ENCODE measurements at places on chromosomes 5 and 9.

DNA sequence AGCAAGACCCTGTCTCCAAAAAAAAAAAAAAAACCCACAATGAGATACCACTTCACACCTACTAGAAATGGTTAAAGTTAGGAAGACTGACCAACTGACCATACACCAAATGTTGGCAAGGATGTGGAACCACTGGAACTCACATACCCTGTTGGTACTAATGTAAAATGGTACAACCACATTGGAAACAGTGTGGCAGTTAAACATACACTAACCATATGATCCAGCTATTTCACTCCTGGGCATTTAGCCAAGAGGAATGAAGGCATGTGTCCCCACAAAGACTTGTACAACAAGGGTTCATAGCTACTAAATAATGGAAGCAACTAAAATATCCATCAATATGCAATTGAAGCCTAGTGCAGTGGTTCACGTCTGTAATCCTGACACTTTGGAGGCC is 21.3 kb downstream of the NAIF1 start:
- no peak for DNase-seq

DNA sequence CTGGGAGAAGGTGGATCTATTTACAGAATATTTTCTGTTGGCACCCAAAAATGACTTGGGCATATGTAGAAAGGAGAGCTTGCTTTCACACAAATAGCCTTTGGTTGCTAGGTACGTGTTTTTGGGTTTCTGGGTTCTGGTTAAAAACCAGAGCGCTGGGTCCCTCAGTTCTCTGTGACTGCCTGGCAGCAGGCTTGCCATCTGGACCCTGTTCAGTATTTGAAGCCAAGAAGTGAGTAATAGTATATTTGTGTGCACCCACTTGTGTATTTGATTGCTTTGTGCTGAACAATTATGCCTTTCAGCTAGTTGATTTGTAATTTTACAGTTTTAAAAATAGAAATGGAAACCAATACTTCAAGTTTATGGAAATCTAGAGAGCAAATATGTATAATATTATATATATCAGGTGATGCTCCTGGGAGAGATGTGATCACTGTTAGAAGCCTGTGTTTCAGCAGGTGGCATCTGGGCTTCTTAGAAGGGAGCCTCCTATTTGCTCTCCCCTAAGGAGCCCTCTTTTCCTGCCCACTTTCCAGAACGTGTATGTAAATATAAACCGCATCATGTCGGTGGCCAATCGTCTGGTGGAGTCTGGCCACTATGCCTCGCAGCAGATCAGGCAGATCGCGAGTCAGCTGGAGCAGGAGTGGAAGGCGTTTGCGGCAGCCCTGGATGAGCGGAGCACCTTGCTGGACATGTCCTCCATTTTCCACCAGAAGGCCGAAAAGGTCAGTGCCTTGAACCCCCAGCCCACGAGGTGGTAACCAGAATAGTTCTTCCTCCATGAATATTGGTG is 153.6 kb downstream of the TRIO start:
- no peak for DNase-seq

DNA sequence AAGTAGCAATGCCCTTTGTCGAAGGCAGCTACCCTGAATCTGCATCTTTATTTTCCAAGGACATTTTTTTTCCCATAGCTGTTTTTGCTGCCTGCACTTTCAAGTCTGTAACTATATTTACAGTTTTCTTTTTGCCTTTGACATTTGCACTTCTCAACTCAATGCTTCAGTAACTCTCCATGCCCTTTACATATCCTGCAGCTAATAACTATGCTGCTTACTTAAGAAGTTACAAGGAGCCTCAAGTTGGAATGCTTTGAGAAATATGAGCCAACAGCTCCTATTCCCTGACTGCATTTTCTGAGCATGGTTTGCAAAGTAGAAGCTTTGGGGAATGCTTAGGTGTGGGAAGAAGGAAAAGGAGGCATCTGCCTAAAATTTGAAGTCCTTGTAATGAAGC is 194.8 kb upstream of the TRPC7 start:
- DNase-seq: no peak

- no peak for DNase-seq
Measured at GRCh38 chr5:28390341-28390740, 1352.0 kb upstream of the CDH9 start.

- DNase-seq: no peak
Measured at GRCh38 chr5:80215523-80215922, 40.3 kb downstream of the SERINC5 start.

- no peak for DNase-seq
Measured at GRCh38 chr5:56598941-56599340, 216.4 kb upstream of the MAP3K1 start.

DNA sequence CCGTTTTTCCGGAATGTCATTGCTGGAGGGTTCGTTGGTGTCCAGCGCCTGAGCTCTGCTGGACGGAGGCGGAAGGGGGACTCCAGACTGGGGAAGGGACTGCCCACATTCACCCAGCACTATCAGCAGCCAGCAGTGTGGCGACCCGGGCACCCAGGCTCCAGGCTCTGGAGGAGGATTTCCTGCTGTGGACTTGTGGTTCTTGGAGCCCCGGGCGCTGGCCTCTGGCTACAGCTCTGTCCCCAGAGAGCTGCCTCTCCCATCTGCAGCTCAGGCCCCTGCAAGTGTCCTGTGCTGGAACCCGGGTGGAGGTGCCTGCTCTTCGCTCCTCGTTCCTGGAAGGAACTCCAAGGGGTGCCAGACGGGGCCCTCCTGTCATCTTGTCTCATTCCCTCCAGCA is 152.6 kb downstream of the RGS3 start:
- no peak for DNase-seq

DNA sequence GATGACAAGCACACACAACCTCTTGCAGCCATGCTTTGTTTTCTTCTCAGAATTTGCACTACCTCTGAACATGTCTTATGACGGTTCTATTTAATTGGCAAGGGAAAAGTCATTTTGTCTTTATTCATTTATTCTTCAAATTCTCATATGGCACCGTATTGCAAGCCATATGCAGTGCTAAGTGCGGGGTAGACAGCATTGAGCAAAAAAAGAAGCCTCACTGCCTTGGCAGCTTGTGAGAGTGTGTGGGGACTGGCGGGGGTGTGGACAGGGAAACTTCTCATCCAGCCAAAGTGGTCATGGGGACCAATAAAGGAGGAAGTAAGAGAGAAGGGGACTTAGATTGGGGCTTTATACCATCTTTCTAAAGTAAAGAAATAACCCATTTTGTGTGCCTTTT is 160.0 kb downstream of the CDH12 start:
- no peak for DNase-seq

GRCh38 chr5:176508603-176509002 is 28.6 kb downstream of the RNF44 start:
- no peak for DNase-seq

DNA sequence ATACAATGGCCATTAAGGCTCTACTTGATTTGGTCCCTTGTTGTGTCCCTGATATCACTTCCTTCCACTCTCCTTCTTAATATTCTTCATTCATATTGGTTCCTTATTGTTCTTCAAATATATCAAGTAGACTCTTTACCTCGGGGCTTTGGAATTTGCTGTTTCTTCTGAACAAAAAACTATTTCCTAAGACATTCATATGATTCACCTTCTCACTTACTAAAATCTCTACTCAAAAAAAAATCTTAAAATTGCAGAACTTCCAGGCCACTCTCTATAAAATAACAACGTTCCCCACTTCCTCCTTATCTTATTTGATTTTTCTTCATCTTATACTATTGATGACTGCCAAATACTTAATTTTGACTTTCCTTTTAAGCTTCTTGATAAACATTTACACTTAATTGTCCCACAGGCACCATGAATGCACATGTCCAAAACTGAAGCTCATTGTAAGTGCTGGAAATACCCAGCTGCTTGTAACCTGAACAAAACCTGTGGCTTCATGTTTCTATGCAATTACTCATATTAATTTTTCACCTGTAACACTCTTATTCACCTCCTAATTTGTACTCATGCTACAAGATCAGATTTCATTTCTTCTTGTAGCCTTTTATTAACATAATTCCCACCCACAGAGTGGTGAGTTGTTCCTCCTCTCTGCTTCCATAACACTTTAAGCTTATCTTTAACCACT is 58.4 kb upstream of the NUDT12 start:
- peak; percentile 8 for DNase-seq

DNA sequence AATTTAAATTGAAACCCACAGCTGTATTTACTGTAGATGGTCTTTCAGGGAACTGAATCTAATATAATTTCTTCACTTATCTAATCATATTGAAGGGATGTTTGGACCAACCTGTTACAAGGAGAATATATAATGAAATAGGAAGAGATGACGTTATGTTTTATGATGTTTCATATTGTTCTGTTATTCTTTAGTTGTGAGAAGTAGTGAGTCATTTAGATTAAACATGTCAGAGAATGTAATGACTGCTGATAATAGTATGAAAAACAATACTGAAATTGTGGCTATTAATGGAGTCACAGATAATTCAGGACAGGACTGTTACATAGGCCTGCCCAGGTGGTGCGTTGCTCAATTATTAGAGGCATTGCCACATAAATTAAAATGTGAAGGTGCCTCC is 1993.4 kb downstream of the EFNA5 start:
- no peak for DNase-seq

GRCh38 chr5:80600943-80601693 is 31.0 kb upstream of the ANKRD34B start:
- no peak for DNase-seq

DNA sequence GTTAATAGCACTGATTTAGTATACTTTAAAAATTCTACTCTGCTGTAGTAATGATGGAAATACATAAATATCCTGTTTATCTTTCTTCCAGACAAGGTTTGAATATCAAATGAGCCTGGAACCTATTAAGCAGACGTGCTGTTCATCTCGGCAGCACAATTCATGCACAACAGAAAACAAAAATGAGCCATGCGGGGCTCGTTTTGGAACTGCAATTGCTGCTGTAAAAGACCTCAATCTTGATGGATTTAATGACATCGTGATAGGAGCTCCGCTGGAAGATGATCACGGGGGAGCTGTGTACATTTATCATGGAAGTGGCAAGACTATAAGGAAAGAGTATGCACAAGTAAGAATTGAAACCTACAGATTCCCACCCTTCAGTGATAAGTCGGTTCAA is 79.1 kb upstream of the ITGA2 start:
- no peak for DNase-seq

DNA sequence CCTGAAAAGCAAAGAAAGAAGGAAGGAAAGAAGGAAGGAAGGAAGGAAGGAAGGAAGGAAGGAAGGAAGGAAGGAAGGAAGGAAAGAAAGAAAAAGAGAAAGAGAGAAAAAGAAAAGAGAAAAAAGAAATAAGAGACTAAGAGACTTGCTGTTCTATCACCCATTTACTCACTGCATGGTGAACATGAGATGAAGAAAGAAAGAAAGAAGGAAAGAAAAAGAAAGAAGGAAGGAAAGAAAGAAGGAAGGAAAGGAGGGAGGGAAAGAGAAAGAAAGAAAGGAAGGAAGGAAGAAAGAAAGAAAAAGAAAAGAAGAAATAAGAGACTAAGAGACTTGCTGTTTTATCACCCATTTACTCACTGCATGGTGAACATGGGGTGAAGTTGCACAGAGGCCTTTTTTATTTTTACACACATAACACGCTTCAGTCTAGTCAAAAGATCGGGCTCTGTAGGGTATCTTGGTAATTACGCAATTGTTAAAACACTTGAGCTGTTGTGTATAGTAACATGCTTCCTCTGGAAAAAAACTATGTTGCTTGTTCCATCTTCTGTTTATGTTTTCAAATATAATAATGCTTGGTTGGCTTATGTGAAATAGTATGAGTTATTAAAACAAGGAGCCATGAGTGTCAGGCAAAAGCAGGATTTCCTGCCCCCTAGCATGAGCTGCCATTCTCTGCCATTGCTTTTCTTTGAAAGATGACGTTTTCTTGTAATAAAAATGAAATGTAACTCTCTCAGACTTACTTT is 119.3 kb upstream of the ZNF608 start:
- DNase-seq: no peak

DNA sequence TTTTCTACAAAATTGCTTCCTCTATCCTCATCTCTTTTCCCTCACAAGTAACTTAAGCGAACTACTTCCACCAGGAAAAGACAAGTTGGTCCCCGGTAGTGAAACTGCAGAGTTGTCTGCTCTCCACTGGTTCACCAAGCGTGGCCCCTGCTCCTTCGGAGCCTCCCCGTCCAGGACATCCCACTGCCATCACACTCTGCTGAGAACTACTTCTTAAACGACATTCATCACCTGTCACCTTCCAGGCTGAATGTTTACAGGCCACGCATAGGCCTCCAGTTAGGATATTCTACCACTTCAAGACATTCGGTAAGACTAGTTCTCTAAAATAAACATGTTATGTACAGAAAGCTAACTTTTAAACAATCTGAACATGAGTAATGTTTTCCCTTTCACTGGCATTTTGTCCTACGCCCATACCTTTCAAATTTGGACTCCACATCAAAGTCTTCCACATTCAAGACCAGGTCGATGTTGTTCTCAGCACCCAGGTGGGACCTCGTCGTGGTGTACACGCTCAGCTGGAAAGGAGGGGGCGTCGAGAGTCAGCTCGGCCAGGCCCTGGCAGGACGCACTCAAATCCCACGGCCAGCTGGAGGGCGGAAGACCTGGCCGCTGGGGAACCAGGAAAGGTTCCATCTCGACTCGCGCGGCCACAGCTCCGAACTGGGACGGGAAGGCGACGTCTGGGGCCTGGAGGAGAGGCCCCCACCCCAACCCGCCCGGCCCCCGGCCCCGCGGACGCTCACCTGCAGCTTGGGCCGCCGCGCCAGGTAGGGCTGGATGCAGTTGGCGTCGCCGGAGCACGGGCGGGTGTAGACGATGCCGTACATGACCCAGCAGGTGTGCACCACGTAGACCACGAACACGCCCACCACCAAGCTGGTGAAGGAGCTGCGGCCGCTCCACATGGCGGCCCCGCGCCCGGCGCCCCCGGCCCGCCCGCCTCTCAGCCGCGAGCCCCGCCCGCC is 683 bp downstream of the CLPTM1L start:
- DNase-seq: no peak

GRCh38 chr9:114958021-114958843 is 27.8 kb upstream of the TNFSF8 start:
- no peak for DNase-seq

GRCh38 chr9:135167849-135168655 is 80.6 kb downstream of the OLFM1 start:
- DNase-seq: no peak

DNA sequence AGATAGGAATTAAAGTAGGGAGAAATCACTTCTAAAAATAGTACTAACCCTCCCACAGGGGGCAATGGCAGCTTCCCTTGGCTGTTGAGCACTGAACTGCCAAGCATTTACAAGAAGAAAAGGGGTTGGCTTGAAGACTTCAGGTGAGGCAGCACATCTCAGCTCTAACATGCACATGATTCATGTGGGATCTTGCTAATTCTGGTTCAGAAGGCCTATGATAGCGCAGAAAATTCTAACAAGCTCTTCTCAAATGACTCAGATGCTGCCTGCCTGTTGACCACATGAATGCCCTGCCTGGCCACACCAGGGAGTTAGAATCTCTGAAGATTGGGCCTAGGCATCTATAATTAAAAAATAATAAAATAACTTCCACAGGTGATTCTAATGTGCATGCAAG is 22.6 kb downstream of the CD180 start:
- no peak for DNase-seq
